ENCODE measurements at places on chromosomes 13 and 19.
A peak's percentile ranks its signal among the peaks of the same experiment; 100 is the strongest.

GRCh38 chr13:36685927-36686326 lies 12.1 kb downstream of the SERTM1 start:
- no peak for DNase-seq

DNA sequence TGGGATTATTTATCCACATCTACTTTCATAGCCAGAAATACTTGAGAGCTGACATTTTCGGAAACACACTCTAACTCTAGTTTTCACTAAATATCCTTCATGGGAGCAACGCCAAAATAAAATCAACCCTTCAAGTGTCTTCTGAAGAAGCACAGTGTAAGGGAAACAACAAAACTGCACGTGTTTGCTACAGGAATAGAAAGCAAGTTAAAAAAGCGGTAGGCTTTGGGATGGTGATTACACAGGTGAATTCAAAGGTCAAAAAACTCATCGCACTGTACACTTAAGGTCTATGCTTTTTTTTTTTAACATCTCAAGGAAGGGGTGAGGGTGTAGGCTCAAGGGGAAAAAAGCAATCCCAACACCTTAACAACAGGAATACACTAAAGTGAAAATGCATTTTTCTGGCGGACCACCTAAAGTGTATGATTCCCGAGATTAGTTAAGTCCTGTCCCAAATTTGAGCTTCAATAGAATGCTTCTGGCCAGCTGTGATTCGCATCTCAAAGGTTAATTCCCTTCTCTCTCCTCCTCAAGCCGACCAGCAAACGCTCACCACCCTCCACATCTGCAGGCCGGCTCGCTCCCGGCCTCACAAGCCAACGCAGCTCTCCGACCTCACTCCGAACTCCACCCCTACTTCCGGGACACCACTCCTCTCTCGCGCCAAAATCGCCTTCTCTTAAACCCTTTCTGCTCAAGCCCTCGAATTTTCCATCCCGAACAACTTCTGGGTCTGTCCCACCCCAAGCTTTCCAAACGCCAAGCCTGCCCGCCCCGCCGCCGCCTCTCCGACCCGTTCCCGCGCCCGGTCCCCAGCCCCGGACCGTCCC lies 1.1 kb downstream of the ARGLU1 start:
- peak; percentile 71 for DNase-seq

DNA sequence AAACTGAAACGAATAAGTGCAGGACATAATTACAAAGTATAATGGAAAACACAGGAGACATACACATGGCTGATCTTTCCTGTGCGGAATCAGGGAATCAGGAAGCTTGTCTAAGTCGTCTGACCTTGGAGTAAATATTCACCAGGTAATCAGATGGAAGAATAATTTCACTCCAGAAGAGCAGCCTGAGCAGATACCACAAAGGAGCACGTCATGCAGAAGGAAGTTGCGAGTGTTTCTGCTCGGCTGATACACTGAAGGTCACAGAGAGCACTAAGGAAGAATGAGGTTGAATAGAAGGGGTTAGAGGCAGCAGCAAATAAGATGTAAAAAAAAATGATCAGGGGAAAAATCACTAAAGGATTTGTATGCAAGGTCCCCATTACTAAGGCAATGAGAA lies 122.3 kb upstream of the GPC6 start:
- no peak for DNase-seq

GRCh38 chr19:46944918-46945628 lies 74.6 kb upstream of the NPAS1 start:
- DNase-seq, result no peak

- peak; percentile 89 for DNase-seq
These were observed 23.5 kb downstream of the NKPD1 start for GRCh38 chr19:45137179-45137761.

GRCh38 chr13:110642291-110642981 lies 27.1 kb downstream of the NAXD start:
- DNase-seq, result no peak

DNA sequence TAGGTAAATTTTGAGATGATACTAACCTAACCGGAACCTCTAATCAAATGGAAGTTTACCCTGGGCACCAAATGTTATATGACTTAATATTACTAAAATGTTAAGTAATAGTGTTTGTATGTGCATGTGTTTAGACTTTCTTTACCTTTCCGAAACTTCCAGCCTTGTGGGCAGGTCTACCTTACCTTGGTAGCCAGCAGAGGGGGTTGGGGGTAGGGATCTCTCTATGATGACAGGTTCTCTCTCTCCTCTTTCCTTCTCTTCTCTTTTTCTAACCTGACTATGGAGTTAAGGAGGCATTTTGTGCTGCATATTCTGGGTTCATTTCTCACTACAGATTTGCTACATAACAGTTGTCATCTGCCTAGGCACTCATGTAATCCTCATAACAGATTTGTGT lies 6.8 kb upstream of the FRY start:
- DNase-seq, result no peak

- DNase-seq, result no peak
These were observed 291.5 kb downstream of the ZNF536 start for GRCh38 chr19:30663611-30664174.

- no peak for DNase-seq
These were observed 17.4 kb downstream of the LEUTX start for GRCh38 chr19:39796000-39796498.

DNA sequence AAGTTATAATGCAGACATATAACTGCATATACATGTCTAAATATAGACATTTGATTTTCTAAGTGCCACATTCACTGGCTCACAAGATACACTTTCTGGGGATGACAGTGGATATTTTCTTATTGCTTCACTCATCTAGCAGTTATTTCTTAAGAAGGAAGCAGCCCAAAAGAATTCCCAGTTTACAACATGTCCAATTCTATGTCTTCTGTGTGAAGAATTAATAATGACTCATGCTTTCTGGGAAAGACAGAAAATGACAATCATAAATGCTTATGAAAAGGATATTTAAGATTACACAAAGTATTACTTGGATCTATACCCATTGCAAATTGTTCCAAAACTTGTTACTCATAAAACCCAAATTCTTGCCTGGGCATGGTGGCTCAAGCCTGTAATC lies 543.4 kb downstream of the SUCLA2 start:
- no peak for DNase-seq

- DNase-seq, result no peak
These were observed 19.1 kb upstream of the ZNF835 start for GRCh38 chr19:56690670-56691069.

DNA sequence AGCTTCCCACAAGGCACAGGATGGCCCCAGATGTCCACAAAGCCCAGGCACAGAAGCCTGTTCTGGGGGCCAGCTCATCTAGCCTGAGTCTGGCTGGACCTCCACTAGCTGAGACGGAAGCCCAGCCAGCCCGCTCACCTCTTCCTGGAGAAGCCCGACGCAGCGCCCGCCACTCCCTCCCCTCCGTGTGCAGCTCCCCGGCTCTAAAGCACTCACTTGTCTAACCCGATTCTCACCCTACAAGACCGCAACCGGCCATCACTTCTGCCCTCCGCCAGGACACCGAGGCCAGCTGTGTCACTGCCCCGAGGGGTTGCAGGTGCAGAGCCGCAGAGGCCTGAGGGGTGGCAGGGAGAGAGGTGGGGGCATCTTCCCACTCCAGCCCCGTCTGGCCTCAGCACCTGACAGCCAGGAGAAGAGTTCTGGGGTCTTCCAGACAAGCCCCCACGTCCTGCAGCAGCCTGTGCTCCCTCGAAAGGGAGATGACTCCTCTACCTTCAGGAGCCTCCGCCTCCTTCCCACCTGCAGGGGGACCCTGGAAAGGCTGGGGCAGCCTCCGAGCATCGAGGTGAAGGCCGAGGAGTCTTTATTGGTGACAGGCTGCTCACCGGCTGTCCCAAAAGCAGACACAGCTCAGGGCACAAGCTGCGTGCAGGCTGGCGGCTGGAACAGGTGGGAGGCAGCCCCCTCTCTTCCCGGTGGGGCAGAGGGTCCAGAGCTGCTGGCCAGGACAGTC lies 5.9 kb upstream of the DIRAS1 start:
- DNase-seq, result no peak

- DNase-seq, result no peak
These were observed 48.0 kb upstream of the TPP2 start for GRCh38 chr13:102548811-102549210.

DNA sequence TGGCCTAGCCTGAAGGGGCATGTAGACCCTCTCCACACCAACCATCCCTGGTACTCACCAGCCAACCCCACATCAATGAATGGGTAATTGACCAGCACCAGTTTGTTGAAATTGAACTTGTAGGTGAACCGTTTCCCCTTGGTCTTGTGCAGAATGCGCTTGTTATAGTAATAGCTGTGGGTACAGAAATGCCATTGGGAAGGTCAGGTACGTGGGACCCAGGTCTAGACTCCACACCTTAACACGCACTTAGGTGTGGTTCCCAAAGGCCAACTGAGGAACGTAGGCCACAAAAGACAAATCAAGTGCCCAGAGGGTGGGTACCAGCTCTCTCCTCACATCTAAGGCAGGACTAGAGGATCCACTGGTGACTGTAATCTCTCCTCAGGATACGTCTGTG lies 5.2 kb downstream of the ERF start:
- DNase-seq, result no peak

GRCh38 chr19:18021121-18021755 lies 13.3 kb downstream of the ARRDC2 start:
- peak; percentile 63 for DNase-seq

DNA sequence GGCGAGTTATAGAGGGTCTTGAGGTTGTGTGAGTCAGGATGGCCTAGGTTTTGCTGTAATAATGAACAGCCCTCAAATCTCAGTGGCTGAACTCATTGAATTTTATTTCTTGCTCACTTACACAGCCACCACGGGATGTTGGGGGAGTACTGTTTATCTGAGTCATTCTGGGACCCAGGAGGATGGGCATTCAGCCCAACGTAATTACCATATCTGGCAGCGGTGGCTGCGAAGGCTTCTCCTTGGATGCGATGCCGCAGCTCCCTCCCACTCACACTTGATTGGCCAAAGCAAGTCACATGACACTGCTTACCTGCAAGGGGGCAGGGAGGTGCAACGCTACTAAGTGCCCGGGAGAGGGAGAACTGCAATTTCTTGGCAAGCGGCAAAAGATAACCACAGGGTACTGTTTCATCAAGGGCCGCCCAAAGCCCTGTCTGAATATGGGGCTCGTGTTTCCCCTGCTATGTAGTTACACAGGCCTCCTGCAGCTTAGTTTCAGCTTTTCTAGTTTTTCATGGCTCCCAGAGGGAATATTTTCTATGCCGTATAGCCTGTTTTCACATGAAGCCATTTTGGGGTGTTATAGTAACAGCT lies 19.9 kb downstream of the ZSWIM9 start:
- DNase-seq, result no peak

DNA sequence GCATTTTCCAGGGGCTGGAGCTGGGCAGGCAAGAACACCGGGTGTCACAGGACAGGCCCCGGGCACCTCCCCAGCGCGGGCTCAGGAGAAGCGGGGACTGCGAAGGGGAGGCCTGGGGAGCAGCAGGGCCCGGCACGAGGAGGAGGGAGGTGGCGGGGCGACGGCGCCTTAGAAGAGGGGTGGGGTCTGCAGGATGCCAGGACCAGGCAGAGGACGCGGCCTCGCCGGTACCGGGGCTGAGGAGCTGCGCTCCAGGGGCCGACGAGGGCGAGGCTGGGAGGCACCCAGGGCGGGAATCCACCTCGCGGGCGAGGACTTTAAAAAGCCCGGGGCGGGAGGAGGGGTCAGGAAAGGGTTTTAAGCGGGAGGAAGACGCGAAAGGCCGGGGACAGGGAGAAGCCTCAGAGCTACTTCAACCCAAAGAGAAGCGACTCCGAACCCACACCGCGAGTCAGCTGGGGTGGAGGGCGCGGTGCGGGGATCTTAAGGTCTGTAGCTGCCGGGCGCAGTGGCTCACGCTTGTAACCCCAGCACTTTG lies 665 bp downstream of the ZNF347 start:
- peak; percentile 41 for DNase-seq

- no peak for DNase-seq
These were observed 33.0 kb upstream of the SGCG start for GRCh38 chr13:23147827-23148226.

- DNase-seq, result no peak
These were observed 4.3 kb upstream of the NR2F6 start for GRCh38 chr19:17249887-17250548.

DNA sequence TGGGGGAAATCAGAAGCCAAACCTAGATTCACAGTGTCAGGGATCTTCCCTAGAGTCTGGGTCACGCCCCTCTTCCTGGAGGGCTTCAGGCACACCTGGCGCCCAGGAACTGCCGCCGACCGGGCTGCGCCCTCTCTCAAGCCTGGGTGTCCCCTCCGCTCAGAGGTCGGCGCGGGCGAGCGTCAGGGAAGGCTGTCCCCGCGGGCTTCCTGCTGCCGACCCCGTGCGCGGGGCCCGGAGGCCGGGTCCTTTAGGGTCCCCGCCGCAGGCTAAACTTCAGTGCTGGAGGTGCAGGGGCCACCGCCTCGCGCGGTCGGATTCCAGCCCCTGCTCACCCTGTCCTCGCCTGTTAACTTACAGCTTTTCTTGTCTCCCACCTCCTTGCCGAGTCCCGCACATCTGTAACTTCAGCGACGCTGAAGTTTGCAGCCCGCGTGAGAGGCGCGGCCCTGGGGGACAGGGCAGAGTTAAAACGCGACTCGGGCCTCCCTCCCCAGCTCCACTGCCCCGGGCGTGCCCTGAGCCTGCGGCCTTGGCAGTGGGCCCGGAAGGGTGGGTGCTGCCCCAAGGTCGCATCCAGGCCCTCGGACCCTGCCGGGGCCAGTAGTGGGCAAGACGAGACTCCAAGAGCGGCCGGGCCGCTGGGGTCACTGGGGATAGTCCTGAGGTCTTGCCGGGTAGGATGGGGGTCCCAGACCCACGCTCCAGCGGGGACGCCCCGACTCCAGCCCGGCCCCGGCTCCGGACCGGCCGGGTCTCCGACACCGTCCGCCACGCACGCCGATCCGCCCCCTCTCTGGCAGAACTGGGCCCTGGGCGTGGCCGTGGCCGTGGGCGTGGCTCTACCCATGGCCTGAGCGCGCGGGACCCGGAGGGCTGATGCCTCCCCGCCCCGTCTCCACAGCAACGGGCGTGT lies 95.6 kb upstream of the ZNF98 start:
- no peak for DNase-seq

- DNase-seq, result peak; percentile 88
These were observed 2.6 kb upstream of the CACNG7 start for GRCh38 chr19:53906211-53907192.

DNA sequence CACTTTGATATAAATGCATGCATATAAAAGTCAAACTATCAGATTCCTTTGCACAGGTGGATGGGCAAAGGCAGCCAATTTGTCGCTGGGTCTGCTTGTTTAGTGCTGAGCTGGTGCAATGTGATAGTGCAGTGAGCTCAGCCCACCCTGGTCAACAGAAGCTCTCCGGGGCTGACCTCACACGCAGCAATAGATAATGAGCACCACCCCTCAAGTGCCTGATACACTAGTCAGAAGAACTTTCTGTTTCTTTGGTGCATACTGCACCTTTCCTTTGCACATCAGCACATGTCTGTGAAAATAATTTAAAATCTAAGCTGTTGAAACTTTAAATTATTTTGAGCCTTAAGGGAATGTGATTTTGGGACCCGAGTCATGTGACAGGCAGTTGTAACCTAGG lies 20.2 kb downstream of the ATP8A2 start:
- no peak for DNase-seq

DNA sequence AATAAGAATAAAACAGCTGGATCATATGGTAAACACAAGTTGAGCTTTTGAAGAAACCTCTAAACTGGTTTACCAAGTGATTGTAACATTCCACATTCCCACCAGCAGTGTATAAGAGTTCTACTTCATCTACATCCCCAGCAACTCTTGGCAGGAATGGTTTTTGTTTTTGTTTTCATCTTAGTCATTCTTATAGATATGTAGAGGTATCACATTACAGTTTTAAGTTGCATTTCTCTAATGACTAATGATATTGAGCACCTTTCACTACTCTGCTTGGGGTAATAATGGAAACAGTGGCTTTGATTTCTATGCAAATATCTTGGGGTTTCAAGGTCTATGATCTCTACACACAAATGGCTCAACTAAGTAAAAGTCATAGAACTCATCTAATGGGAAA lies 614.5 kb downstream of the TBC1D4 start:
- DNase-seq, result no peak
